Activated naive CD4-positive, alpha-beta T cell treated with Interleukin-2 at 50 U/mL for 16 hours (primary cell): ENCODE measurements at places on chromosomes 2 and 18.

GRCh38 chr2:102037681-102038080, 45.9 kb downstream of the IL1R2 start:
- no peak for DNase-seq

DNA sequence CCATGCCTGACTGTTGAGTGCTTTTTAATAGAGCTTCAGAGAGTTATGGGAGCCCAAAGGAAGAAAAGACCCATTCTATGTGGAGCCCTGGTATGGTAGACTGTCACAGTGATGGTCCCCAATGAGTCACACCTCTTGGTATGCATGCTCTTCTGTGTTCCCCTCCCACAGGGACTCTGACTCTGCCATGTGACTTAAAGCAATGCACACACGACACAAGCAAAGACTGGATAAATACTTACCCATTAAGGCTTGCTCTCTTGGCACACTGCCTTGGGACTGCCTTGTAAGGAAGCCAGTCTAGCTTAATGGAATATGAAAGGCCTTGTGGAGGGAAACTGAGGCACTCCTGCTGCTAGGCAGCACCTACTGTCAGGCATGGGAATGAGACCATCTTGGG, 16.7 kb upstream of the DTNB start:
- no peak for DNase-seq

DNA sequence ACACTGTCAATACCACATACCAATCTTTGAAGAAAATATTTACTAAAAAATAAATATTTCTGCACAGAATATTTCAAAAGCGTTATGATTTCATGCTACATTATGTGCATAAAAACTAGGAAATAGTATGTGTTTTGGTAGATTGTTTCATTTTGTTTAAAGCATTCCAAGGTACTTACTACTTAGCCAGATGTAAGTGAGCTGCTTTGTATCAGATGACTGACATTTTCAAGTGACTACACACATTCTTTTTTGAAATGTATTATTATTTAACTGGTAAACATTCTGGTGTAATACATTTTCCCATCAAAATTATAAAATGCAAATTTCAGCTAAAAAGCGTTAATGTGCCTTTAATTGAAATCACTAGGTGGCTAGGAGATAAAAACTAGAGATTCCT, 21.5 kb downstream of the GCA start:
- no peak for DNase-seq

DNA sequence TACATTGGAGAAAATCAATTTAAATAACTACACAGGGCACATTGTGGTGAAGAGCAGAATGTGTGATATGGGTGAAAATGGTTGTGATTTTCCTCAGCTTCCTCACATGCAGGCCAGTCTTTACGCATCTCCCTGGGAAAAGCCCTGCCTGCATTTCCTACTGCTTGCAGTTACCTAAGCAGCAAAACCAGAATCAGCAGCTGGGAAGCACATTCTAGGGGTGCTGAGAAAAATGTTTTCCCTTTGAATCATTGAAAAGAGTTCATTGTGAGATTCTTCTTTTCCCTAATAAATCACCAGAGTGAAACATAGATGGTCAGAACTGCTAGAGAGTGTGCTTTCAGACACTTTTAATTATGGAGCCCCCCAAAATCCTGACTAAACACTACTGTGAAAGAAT, 656.0 kb downstream of the TDRD15 start:
- DNase-seq, result no peak

- DNase-seq, result no peak
These were observed 11.8 kb upstream of the TTLL4 start for GRCh38 chr2:218698885-218699284.

GRCh38 chr2:26758790-26759321, 5.2 kb upstream of the SLC35F6 start:
- no peak for DNase-seq

GRCh38 chr18:74251297-74252038, 40.3 kb downstream of the CYB5A start:
- DNase-seq, result no peak

DNA sequence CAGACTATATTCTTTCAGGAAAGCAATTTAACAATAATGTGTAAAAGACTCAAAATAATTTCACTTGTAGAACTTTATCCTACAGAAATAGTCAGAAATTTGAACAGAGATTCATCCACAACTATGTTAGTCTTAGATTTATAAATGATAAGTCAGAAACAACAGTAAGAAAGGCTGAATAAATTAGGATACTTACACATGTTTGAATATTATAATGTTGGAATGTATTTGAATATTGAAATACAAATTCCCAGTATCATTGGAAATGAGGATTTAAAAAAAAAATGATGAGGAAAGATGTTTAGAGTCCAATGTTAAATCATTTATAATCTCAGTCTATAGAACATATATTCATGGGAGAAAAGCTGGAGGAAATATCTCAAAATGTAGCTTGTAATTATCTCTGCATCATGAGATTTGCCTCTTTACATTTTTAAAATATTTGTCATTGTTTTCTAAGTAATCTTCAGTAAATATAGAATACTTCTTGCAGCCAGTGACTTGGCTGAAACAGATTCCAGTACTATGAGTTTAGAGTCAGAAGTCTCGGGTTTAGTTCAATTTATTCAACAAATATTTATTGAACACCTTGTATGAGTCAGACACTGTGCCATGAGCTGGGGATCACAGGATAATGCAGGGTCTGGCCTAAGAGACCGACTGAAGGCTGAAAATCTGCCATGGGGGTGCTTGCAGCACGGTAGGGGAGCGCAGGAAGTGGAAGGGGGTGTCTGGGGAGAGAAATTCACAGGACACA, 32.3 kb downstream of the CXCR4 start:
- no peak for DNase-seq

DNA sequence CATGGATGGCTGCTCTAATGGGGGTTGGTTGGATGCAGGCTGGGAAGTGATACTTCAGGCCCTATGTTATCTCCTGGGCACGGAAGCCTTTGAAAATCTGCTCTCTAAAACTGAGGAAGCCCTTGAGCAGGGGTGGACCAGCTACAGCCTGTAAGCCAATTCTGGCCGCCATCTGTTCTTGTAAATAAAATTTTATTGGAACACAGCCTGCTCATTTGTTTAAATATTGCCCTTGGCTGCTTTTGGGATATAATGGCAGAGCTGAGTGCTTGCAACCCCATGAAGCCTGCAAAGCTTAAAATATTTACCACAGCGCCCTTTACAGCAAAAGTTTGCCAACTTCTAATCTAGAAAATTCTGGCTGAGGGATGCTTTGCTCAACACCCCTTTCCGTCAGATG, 11.9 kb upstream of the IGFBP2 start:
- no peak for DNase-seq

DNA sequence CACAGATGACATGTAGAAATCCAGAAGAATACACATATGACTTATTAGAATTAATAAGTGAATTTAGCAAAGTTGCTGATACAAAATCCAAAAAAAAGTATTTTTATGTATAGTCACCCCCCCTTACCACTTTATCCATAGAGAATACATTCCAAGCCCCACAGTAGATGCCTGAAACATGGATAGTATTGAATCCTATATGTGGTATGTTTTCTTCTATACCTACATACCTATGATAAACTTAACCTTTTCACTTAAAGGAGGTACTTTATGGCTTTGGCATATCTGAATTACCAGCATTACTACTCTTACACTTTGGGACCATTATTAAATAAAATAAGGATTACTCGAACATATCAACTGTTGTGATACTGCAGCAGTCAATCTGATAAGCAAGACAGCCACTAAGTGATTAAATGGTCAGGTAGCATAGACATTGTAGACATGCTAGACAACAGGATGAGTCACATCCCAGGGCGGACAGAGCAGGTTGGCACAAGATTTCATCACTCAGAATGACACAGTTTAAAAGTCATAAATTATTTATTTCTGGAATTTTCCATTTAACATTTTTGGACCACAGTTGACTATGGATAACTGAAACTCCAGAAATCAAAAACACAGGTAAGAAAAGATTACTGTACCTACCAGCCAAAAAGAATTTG, 208.2 kb upstream of the CHAC2 start:
- DNase-seq, result no peak

- no peak for DNase-seq
These were observed 125.9 kb downstream of the PLA2R1 start for GRCh38 chr2:159936471-159936870.

- DNase-seq, result no peak
These were observed 7.2 kb upstream of the ITGB6 start for GRCh38 chr2:160207271-160207670.

DNA sequence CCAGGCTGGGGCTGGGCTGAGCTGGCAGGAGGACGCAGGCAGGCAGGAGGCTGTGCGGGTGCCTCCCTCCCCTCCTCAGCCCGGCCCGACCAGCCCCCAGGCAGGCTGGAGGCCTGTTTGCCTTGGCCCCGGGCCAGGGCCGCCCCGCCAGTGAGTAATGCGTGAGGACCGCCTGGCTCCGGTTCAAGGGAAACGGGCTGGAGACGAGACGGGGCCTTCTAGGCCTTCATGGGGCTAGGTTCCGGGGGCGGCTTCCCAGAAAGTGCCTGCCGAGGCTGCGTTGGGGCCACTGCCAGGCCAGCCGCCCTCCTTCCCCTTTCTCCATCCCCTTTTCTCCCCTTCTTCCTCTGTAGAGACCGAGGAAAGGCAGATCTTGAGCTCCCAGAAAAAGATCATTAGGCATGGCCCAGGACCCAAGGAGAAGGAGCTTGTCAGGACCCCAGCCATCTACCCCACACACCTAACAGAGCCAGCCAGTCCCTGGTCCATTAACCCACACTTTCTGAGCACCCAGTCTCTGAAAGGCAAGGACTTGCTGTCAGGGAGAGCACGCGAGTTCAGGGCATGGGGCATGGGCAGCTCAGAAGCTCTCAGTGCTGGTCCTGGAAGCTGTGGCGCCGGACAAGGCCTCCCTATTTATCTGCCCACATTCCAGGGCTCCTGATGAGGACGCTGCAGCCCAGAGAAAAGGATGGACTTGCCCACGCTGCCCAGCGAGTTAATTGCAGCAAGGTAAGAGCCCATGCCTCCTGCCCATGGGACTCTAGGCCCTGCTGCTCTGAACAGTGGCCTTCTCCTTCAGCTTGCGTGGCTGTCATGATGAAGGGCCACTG, 48.5 kb downstream of the SMAD7 start:
- DNase-seq, result no peak

DNA sequence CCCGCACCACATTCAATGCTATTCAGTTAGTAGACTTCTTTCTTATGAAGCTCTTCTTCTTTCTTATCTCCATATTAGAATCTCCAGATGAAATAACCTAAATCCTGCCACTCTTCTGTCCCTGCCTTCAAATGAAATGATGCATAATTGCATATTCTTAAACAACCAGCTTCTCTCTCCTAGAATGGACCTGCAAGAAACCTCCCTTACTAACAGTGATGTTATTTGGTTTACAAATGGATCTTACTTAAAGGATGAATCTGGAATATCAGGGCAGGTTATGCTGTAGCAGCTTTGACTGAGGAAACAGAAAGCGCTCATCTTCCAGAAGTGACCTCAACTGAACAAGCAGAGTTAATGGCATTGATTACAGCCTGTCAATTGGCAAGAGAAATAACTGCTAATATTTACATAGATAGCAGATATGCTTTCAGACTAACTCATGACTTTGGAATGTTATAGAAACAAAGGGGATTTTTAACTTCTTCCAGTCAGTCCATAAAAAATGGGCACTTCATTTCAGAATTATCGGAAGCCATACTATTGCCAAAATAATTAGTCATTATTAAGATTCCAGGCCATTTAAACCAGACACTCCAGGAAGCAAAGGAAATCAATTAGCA, 755.7 kb upstream of the HS6ST1 start:
- DNase-seq, result no peak

DNA sequence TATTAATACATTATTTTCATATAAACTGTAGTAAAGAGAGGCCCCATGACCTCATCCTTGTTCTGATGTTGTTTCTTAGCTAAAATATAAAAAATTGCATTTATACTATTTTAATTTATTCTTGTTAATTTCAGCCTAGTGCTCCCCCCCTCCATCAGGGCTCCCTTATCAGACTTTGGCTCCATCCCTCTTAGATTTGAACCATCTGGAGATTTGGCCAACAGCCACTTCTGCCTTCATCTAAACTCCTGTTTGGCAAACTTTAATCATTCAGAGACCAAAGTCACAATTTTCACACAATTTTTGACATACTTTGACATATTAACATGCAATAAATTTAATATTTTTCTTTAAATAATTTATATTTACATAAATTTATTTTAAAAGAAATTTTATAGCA, 569.3 kb downstream of the TDRD15 start:
- no peak for DNase-seq

DNA sequence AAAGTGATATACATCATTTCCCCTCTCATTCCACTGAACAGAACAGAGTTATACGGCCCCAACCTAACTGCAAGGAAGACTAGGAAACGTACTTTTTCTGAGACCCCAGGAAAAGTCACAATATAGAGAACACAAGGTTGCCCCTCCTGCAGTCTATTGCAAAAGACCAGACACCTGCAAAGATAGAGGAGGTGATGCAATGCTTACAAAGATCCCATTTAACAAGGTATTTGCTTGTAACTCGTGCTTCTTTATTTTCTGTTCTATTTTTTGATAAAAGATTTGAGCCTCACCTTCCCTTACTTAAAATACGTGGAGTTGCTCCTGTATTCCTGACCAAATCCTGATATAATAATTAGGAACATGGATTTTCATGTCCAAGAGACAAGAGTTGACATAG, 793.0 kb upstream of the ID2 start:
- DNase-seq, result no peak

DNA sequence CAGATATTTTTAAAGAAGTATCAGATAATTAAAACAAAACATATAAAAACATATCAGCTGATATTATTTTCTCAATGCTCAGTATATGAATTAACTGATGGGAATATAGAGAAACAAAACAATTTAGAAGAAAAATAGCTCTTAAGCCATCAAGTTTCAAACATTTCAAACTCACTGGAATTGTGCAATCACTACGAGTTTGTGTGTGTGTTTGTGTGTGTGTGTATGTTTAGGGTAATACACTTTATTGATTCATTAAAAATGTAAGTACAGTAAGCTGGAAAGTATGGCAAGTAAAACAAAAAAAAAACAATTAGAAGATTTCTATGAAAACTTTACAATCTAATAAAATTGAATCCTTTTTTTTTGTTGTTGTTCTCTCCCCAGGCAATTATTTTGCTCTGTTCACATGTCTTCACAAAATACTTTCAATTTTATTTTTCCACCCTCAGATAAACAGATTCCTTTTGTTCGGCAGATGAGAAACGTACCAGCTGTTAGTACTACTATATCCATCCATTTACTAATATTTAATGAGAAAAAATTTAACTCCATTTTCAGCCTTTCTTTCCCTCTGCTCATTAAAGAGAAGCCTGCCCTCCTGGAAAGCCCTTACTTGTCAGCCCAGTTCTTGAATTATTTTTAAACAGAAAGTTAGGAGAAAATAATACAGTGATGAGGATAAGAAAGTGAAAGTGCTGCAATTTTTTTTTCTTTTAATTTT, 87.6 kb downstream of the SLC8A1 start:
- no peak for DNase-seq

- no peak for DNase-seq
These were observed 12.9 kb upstream of the NMI start for GRCh38 chr2:151302404-151302803.

GRCh38 chr2:143802242-143802641, 673.0 kb downstream of the ARHGAP15 start:
- DNase-seq, result no peak

- DNase-seq, result no peak
These were observed 520.1 kb upstream of the RAB6C start for GRCh38 chr2:129459200-129459876.

- DNase-seq, result no peak
These were observed 82.0 kb downstream of the ZNF516 start for GRCh38 chr18:76412818-76413565.
